ENCODE measurements at places on chromosomes 5 and 9.
A peak's percentile ranks its signal among the peaks of the same experiment; 100 is the strongest.

GRCh38 chr5:81606150-81606549 lies 144.7 kb downstream of the SSBP2 start:
- H3K36me3 ChIP-seq = peaks cover 62% of the 10 kb centered on the region
- peaks cover 27% of the 10 kb centered on the region for H3K4me1 ChIP-seq
- H3K27me3 ChIP-seq = no peaks in the 10 kb centered on the region
- no peak for DNase-seq
- no peak overlapping the region for H3K4me3 ChIP-seq

GRCh38 chr9:129775448-129775798 lies 22.6 kb upstream of the PTGES start:
- H3K27ac ChIP-seq = no peak overlapping the region
- DNase-seq = no peak
- H3K4me1 ChIP-seq = peaks cover 31% of the 10 kb centered on the region
- peaks cover 28% of the 10 kb centered on the region for H3K27me3 ChIP-seq

- peaks cover 47% of the 10 kb centered on the region for H3K36me3 ChIP-seq
- no peak overlapping the region for H3K27ac ChIP-seq
- H3K4me1 ChIP-seq = peaks cover 57% of the 10 kb centered on the region
- no peak for DNase-seq
- H3K27me3 ChIP-seq = no peaks in the 10 kb centered on the region
- no peak overlapping the region for H3K4me3 ChIP-seq
These were observed 5.7 kb downstream of the TRIM52 start for GRCh38 chr5:181255276-181255675.

DNA sequence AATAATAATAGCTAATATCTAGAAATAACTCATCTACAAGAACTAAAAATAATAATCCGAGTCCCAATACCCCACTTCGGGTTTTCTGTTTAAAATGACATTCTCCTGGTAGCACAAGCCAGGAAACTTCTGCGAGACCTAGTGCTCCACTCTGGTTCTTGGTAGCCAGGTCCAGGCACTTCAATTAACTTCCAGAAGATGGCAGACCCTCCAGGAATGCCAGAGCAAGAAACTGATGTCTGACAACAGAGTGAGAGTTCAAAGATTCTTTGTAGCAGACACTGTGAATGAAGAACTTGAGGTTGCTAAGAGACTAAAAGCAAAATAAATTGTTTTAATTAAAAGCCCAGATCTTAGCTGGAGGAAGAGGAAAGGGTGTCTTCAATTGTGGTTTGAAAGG lies 1963.3 kb upstream of the CDH9 start:
- H3K27me3 ChIP-seq = no peaks in the 10 kb centered on the region
- H3K4me1 ChIP-seq = no peaks in the 10 kb centered on the region
- peak; percentile 2 for DNase-seq
- no peak overlapping the region for H3K4me3 ChIP-seq
- H3K27ac ChIP-seq = no peak overlapping the region

DNA sequence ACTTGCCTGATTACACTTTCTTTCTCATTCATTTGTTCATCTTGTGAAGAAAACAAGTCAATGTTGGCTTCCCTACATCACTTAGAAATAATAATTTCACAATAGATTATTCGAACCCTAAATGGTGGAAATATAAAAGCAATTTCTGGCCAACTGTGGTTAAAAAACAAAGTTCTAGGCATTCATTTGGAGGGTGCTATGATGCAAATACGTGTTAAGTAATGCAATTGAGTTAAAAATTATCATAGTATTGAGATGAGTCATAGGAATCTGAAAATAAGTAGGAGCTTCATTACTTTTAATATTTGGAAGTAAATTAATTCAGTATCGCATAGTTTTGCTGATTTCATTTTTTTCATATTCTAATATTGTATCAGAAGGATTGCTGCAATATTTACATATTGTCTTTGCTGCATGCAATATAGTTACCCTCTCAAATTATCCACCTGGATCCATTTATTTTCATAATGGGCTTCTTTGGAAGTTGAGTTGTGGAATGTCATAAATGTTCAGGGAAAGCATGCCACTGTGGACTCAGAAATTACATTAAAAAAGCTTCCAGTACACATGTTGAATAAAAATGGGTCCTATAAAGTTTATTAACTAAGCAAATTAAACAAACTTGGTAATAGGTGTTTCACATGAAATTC lies 647.7 kb upstream of the WWC1 start:
- peaks cover 3% of the 10 kb centered on the region for H3K27me3 ChIP-seq
- H3K27ac ChIP-seq = no peak overlapping the region
- no peak for DNase-seq
- H3K4me3 ChIP-seq = no peak overlapping the region
- peaks cover 32% of the 10 kb centered on the region for H3K4me1 ChIP-seq

GRCh38 chr5:158928404-158928803 lies 171.3 kb downstream of the EBF1 start:
- H3K27ac ChIP-seq = no peak overlapping the region
- no peak overlapping the region for H3K4me3 ChIP-seq
- no peak for DNase-seq
- peaks cover 6% of the 10 kb centered on the region for H3K27me3 ChIP-seq
- H3K4me1 ChIP-seq = peaks cover 52% of the 10 kb centered on the region

- H3K36me3 ChIP-seq = peaks cover 65% of the 10 kb centered on the region
- no peak overlapping the region for H3K27ac ChIP-seq
- H3K4me3 ChIP-seq = no peak overlapping the region
- no peaks in the 10 kb centered on the region for H3K27me3 ChIP-seq
- no peaks in the 10 kb centered on the region for H3K4me1 ChIP-seq
These were observed 72.5 kb downstream of the AMBP start for GRCh38 chr9:114005371-114006154.

GRCh38 chr5:139982157-139982974 lies 60.7 kb downstream of the NRG2 start:
- peaks cover 36% of the 10 kb centered on the region for H3K27me3 ChIP-seq
- no peak for DNase-seq
- peaks cover 28% of the 10 kb centered on the region for H3K4me1 ChIP-seq
- no peaks in the 10 kb centered on the region for H3K36me3 ChIP-seq
- H3K4me3 ChIP-seq = no peak overlapping the region
- peak overlapping the region; percentile 73 for H3K27ac ChIP-seq
